AG08395 (cell line): ENCODE measurements at places on chromosomes 16 and 17.

DNA sequence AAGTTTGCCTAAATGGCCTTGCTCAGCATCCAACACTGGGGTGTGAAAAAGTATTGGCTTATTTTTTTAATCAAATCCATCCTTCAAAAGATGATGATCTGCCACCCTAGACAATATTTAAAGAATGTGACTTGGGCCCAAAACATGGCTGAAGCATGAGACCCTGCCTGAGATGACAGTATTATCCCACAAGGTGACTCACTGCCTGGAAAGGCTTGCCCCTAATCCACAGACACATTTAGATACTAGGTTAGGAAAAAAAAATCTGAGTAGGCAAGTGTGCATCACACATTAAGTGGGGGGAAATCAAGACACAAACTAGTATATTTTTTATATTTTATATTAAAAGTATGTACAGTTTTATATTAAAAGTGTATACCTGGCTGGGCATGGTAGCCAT lies 38.4 kb downstream of the TOM1L2 start:
- DNase-seq: no peak

- DNase-seq: no peak
These were observed 56.3 kb upstream of the TNRC6A start for GRCh38 chr16:24673155-24673554.

DNA sequence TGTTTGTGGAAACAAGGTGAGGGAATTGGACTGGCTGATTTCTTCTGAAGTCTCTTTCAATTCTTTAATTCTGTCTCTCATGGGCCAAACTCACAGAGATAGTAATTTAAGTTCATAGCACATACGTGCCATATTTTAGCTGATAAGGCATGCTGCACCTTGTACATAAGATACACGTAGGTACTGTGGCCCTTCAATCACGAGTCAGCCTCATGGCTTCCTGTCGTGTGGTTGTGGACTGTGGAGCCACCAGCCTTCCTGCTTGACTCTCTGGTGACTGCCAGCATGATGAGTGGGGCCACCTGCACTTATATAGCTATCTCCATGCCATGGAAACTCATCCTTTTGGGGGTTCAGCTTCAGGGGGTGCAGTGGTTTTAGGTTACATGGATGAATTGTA lies 25.1 kb downstream of the KSR1 start:
- DNase-seq: no peak

DNA sequence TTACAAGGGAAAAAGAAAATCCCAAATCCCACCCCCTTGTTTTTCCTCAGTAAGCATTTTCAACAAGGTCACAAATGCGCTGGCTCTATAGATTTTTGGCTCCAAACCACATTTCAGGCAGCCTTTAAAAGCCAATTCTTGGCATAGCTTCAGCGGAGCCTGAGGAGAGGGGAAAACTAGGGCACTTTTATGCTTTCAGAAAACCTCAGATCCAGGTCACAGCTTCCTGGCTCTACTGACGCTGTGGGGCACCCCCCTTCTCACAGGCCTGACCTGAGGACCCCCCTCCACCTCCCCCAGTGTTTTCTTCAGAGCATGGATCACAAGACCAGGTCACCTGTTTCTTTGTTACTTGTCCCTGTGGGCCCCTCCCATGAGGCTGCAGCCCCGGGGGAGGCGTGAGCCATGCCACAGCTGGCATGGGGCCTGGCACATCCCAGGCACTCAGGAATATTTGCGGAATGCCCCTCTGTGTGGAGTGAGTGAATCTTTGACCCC lies 30.1 kb upstream of the MTSS2 start:
- no peak for DNase-seq

DNA sequence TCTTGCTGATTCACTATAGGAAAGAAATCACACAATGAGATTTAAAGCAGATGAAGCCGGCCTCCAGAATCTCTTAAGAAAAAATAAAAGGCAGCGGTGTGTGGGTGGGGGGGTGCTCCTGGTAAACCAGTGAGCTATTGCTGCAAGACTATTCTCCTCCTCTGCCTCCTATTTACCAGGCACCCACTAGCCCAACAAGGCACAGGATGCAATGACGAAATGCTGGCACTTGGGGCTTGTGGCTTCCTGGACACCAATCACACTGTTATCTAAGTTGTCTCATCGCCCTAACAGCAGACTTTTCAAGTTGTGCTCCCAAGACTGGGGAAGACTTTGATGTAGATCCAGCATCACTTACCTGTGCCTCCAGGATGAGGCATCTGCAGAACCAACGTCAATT lies 50.2 kb upstream of the NDRG4 start:
- no peak for DNase-seq

DNA sequence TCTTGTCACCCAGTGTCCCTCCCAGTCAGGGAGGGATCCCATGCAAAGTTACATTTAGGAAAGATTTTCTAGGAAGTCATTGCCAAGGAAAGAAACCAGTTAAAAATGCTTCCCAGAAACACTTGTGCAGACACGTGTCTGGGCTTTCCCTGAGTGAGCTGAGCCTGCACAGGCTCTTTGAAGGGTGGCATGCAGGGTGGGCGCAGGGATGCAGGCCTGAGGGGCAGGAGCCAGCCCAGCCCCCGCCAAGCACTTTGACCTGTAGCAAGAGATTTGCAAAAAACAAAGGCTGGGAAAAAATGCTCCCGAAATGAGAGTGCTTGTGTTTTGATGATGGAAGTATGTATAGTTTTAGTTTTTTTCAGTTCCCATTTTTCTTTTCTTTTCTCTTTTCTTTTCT lies 52.4 kb downstream of the B9D1 start:
- DNase-seq: no peak

DNA sequence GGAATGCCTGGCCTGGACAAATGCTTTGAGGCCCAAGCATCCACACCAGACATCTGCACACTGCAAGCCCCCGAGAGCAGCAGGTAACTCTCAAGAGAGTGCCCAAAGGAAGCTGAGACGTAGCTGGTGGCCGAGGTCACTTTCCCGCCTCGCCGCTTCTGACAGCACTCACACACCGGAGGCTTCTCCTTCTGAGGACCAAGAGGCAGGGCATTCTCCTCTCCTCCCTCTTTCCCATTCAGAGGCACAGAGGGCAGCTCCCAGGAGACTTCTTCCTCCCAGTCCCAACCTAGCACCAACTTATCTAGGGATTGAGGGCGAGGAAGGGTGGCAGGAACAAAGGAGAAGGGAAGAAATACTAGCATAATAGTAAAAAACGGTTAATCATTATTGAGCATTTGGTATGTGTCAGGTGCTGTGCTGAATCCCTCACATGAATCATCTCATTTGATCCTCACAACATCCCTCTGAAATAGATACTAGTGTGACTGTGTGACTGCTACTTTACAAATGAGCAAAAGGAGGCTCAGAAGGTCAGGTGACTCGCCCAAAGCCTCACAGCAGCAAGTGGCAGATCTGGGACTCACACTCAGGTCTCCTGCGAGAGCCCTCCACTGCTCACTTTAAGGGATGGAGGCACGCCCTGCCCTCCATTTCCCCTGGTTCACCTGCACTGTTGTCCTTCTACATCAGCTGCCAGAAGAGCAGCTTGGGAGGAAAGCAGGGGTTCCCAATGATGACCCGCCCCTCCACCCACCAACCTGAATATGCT lies 41.8 kb downstream of the MYO18A start:
- DNase-seq: no peak

DNA sequence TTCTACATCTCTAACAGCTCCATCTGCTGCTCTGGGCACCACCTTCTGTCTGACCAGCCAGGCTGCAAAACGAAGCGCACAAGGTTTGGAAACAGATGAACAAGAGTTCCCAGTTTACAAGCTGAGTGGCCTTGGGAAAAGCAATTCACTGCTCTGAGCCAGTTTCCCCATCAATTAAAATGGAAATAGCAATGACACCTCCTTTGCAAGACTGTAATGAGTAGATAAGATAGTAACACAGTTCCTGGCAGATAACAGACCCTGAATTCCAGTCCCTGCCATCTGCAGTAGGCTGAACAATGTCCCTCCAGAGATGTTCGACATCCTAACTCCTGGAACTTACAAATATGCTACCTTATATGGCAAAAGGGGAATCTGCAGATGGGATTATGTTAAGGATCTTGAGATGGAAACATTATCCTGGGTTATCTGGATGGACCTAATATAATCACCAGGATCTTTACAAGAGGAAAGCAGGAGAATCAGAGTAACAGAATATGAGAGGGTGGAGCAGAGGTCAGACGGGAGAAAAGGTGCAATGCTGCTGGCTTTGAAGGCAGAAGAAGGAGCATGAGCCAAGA lies 27.9 kb downstream of the CPPED1 start:
- no peak for DNase-seq
